HepG2 (cell line): ENCODE measurements at places on chromosomes 1 and 21. TPM values are rescaled to one million over a fixed set of nuclear protein-coding genes. Genes with fewer than 3 reads are reported as not detected.

GRCh38 chr1:204151552-204152309 is at the start of gene ETNK2:
Gene ETNK2 (minus strand): TSS chr1:204152044. CDS start chr1:204151852, 192 bp downstream.
- no peak for DNase-seq

The STUM gene
- not detected in 2 replicates for polyA plus RNA-seq

The FCGR3A gene
- not detected in 2 replicates for polyA plus RNA-seq

DNA sequence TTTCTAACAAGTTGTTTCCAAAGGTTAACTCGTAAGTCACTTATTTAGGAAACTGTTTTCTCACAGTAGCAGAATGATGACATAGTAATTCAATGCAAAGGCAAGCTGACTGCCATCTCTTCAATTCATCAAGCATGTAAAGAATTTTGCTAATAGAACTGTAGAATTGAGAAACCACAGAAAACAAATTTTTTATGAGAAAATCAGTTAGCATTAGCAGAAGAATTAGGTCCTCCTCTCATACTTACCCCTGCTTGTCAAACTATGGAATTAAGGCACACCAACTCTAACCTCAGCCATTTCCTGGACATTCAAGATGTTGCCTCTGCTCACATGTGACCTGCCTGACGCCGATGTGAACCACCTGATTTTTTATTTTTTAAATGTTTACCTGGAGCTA is 115.2 kb downstream of the LRRC40 start:
- DNase-seq, result no peak

DNA sequence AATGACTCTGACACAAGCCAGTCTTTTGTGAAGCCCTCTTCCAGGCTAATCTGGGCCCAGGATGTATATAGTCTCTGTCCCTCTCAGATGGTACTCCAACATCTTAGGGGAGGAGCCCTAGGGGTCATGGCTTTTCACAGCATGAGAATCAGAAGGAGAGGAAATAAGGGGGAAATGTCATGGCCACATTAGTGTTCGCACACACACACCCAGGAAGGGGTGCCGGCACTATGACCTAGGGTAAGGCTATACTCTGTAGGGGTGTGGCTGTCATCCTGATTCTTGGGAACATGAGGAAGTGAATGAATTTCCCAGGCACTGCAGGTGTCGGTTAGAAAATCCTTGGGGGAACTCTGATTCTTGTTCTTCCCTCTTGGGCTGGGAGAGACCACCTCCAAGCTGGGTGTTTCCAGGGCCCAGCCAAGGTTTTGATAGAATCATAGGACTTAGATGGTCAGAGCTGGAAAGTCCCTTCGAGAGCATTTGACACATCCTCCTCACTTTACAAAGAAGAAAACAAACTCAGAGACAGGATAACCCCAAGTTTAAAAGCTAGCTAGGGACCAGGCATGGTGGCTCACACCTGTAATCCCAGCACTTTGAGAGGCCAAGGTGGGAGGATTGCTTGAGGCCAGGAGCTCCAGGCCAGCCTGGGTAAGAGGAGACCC is 22.0 kb downstream of the GFI1 start:
- no peak for DNase-seq

The GPR89A gene
- polyA plus RNA-seq, result 16.7 and 23.4 TPM in 2 replicates

The TNFSF18 gene
- not detected in 2 replicates for polyA plus RNA-seq

The CLEC20A gene
- not detected in 2 replicates for polyA plus RNA-seq

The KRTAP22-1 gene
- not detected in 2 replicates for polyA plus RNA-seq

GRCh38 chr1:197306381-197307062 is 38.5 kb downstream of the CRB1 start:
- no peak for DNase-seq

DNA sequence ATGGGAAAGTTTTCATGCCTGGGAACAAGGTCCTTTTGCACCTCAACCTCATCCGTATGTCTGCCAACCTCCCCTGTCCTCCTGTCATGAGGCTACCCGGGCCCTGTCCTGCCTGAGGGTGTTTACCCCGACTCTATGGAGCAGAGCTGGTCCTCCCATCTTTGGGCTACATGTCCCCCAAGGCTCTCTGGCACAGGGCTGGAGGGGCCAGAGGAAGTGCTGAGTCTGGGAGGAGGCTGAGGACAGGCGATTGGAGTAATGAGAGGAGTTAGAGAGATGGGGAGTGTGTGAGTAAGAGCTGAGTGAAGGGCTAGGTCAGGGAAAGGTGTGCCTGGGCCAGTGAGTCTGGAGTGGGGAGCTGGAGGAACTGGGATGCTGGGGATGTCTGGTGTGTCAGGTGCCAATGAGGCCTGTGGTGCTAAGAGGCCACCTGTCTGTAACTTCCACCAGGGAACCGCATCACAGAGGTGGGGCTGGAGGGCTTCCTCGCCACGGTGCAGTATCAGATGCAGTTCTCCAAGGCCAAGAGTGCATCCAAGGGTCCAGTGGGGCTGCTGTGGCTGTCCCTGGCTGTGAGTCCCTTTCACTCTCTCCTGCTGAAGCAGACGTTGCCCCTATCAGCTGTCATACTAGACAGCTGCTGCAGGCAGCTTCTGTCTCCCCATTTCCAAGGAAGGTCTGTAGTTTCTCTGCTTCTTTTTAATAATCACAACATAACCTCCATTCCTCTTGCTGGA is 11.7 kb downstream of the LRRC71 start:
- no peak for DNase-seq

The AKNAD1 gene
- not detected in 2 replicates for polyA plus RNA-seq

The CD1E gene
- polyA plus RNA-seq, result not detected in 2 replicates

The PRKAA2 gene
- 5.6 and 7.5 TPM in 2 replicates for polyA plus RNA-seq

GRCh38 chr1:30934613-30935012 is 26.1 kb upstream of the SDC3 start:
- no peak for DNase-seq

DNA sequence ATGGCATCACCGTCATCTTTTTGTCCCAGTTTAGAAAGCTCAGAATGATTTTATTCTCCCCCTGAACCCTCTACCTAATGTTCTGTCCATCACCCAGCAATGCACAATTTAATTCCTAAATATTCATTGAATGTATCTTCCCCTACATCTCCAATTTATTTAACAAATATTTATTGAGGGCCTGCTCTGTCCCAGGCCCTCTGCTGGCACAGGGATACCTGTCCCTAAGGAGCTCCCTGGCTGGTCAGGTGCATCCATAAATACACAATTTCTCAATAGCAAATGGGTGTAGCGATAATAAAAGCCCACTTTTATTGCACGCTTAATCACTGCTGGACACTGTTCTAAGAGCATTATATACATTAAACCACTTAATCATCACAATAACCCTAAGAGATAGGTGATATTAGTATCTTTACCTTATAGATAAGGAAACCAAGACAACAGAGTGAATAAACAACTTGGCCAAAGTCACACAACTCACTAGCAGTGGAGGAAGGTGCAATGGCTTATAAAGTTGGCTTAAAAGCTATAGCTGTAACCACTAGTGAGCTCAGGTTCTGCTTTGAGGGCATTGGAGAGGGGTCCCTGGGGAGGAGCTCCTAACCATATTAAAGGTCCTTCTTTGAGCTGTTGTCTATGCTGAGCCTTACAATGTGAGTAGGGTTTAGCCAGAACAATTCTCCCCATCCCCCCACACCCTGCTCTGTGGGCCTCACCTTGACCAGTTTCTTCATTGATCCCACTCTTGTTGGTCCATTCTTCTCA is 126.3 kb upstream of the JUN start:
- DNase-seq, result no peak

The RAD54L gene
- polyA plus RNA-seq, result 8.1 and 10.2 TPM in 2 replicates

GRCh38 chr1:213820362-213821149 is 167.2 kb upstream of the PROX1 start:
- DNase-seq, result peak; percentile 52

GRCh38 chr1:181482521-181483284 is 614 bp upstream of the CACNA1E start:
- DNase-seq, result no peak

DNA sequence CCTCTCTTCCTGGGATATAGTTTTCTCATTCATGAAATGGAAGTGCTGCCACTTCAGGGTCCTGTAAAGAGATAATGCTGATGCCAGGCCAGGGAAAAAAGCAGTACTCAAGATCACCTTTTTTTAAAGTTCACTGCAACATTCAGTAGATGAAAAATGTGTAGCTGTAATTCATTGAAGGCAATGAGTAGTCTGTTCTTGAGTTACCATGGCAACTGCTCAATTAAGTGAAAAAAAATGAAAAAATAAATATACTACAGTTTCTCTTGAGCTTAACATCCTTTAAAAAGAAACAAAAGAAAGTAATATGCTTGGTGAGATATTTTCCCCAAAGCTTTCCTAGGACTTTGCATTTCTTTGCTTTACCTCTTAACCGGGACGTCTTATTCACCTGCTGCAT is 183.3 kb downstream of the AK5 start:
- DNase-seq, result no peak

- DNase-seq, result no peak
These were observed 13.4 kb upstream of the PWP2 start for GRCh38 chr21:44093761-44094160.

The A3GALT2 gene
- not detected in 2 replicates for polyA plus RNA-seq

The LRRC7 gene
- not detected in 2 replicates for polyA plus RNA-seq

DNA sequence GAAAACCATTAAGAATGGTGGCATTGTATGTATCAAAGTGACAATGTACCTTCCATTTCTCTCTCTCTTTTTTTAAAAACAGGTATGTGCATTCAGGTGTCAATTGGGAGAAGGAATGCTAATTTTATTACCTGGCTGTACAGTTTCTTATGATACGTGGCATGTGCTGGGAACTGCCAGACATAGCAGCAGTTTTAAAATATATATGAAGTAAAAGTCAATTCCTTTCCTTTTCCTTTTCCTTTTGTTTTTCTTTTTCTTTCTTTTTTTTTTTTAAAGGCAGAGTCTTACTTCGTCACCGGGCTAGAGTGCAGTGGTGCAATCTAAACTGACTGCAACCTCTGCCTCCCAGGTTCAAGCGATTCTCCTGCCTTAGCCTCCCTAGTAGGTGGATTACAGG is 37.0 kb downstream of the SPEN start:
- DNase-seq, result no peak

DNA sequence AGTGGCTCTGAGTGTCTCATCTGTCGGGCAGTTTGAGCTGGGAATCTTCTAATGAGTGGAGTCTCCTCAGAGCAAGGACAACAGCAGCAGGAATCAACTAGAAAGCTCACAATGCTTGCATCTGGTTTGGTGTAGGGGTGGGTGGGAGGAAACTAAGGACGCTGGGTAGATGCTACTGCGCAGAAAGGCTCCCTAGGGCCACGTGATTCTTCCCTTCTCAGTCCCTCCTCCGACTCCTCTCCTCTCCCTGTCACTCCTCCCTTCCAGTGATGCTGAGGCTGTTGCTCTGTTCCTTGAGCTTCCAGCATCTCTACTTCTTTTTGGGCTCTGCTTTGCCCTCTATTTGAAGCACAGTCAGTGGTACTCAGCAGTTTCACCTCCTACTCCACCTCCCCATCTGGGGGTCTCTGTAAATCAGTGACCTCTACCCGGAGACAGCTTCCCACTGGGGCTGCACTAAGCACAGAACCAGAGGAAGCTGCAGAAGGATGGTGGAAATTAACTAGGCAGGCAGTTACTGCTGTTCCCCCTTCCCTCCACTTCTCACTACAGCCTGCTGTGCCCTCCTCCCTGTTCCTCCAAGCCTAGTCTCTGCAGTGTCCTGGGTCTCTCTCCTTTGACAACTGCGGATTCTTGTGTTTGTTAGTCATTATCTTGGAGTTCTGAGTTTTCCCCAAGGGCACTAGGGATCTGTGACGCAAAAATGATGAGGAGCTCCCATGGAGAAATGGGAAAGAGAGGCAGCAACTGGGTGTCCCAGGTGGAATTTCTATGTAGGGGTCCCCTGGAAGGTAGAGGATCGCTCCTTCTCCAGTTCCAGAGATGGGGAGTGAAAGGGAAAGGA is 5.8 kb downstream of the LINGO4 start:
- DNase-seq, result no peak

DNA sequence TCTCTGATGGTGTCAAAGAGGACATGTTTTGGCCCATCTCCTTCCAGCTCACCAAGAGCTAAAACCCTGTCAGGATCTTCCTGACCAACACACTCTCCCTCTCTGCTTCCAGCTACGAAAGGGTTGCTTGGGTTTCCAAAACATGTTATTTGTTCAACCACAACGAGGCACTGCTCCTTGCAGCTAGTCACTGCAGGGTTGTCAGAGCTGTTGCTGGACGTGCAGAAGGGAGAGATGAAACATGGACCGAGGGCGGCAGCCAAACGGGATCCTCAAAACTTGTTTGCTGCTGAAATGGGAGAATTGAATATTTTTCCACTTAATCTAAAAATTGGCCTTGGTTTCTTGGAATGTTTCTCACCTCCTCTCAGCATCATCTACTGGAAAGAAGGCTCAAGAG is 12.4 kb downstream of the ZBTB18 start:
- DNase-seq, result no peak

The PADI2 gene
- not detected in 2 replicates for polyA plus RNA-seq

DNA sequence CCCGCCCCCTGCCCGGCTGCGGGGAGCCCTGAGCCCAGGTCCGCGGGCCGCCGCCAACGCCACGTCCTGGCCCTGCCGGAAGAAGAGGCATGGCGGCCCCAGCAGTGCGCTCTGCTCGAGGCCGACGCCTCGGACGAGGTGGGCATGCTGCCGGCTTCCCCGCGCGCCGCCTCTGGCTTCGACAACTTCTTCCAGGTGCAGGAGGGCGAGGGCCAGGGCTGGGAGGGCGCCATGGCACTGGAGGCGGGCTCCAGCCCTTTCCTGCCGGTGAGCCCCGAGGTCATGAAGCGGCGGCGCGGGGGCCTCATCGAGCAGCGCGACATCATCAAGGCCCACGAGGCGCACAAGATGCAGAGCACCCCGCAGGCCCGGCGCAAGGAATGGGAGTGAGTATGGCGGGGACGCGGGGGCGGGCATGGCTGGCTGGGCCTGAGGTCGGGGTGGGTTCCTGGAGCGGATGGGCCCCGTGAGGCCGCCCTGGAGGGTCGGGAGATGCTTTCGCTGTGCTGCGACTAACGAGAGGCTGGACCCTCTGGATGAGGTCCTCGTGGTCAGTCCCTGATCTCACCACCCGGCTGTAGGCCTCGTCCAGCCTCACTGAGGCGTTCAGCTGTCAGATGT is 70.0 kb upstream of the CACNA1E start:
- DNase-seq, result no peak

DNA sequence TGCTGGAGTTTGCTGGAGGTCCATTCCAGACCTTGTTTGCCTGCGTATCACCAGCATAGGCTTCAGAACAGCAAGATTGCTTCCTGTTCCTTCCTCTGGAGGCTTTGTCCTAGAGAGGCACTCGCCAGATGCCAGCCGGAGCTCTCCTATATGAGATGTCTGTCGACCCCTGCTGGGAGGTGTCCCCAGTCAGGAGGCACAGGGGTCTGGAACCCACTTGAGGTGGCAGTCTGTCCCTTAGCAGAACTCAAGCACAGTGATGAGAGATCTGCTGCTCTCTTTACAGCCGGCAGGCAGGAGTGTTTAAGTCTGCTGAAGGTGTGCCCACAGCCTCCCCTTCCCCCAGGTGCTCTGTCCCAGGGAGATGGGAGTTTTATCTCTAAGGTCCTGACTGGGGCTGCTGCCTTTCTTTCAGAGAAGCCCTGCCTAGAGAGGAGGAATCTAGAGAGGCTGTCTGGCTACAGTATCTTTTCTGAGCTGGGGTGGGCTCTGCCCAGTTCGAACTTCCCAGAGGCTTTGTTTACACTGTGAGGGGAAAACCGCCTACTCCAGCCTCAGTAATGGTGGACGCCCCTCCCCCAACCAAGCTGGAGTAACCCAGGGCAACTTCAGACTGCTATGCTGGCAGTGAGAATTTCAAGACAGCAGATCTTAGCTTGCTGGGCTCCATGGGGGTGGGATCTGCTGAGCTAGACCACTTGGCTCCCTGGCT is 205.0 kb downstream of the GPR52 start:
- DNase-seq, result peak; percentile 5
